ENCODE measurements at places on chromosomes 2 and 18. TPM values are rescaled to one million over a fixed set of nuclear protein-coding genes. Genes with fewer than 3 reads are reported as not detected.

DNA sequence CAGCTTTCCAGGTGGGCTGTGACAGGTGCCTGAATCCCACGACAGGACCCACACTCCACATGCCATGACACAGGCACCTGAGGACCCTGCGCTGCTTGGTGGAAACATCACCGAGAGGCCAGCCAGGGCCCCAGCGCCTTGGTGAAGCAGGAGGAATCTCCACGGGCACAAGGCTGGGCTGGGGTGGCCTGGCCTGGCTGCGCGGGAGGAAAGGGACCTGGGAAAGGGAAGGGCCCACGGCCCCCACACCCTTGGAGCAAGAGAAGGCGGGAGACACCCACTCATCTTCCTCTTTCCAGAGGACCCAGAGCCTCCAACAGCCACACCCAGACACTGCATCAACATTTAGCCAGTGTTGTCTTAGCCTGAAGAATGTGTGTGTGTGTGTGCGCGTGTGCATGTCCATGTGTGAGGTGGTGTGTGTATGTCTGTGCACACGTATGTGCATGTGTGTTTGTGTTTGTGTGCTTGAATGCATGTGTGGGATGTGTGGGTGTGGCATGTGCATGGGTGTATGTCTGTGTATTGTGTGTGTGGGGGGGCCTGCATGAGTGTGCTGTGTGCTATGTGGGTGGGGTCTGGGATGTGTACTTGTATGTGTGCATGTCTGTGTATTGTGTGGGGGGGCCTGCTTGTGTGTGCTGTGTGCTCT is 6.3 kb upstream of the OTOS start:
- no peak overlapping the region for H3K27ac ChIP-seq
- peaks cover 2% of the 10 kb centered on the region for H3K4me1 ChIP-seq
- H3K27me3 ChIP-seq, result no peaks in the 10 kb centered on the region

DNA sequence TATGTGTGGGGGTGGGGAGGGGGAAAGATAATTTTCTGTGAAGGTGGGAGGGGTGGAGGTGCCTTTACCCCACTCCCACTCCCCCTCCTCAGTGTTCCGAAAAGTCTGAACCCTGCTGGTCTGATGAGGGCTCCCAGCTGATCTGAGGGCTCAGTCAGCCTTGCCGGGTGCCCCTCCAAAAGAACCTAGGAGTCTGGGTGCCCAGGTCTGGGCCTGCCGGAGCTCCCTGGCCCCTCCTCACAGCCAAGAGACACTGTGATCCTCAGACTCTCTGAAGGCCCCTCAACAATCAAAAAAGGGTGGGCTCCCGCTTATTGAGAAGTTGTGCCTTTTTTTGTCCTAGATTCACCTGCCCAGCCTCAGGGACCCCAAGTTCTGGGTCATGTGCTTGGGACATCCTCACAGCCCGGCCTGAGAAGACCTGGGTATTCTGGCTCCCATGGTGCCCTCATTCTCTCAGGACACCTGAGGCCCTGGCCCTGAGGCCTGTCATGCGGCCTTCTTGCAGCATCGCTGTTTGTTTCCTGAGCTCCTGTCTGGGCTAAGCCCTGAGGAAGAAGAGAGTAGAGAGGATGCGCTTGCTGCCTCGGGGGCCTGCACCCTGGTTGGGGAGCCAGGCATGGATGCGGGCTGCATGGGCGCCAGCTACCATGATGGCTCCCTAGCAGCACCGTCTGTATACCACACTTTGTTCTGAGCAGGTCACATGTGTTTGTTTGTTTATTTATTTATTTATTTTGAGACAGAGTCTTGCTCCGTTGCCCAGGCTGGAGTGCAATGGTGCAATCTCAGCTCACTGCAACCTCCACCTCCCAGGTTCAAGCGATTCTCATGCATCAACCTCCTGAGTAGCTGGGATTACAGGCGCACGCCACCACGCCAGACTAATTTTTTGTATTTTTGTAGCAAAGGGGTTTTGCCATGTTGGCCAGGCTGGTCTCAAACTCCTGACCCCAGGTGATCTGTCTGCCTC is 44.0 kb downstream of the SDC1 start:
- no peaks in the 10 kb centered on the region for H3K27me3 ChIP-seq
- no peak overlapping the region for H3K4me3 ChIP-seq
- H3K36me3 ChIP-seq, result no peaks in the 10 kb centered on the region
- no peak overlapping the region for H3K27ac ChIP-seq

- H3K27ac ChIP-seq, result no peak overlapping the region
- peaks cover 8% of the 10 kb centered on the region for H3K36me3 ChIP-seq
- H3K4me1 ChIP-seq, result peaks cover 7% of the 10 kb centered on the region
- no peaks in the 10 kb centered on the region for H3K27me3 ChIP-seq
- H3K4me3 ChIP-seq, result no peak overlapping the region
- no peak for DNase-seq
These were observed 86.9 kb downstream of the FAM117B start for GRCh38 chr2:202721621-202722020.

The IL1R2 gene
- total RNA-seq, result not detected

- H3K27me3 ChIP-seq, result no peaks in the 10 kb centered on the region
- no peaks in the 10 kb centered on the region for H3K36me3 ChIP-seq
- H3K4me1 ChIP-seq, result peaks cover 5% of the 10 kb centered on the region
- H3K4me3 ChIP-seq, result no peak overlapping the region
- H3K27ac ChIP-seq, result no peak overlapping the region
These were observed 5.1 kb downstream of the PTPN4 start for GRCh38 chr2:119764832-119765231.

DNA sequence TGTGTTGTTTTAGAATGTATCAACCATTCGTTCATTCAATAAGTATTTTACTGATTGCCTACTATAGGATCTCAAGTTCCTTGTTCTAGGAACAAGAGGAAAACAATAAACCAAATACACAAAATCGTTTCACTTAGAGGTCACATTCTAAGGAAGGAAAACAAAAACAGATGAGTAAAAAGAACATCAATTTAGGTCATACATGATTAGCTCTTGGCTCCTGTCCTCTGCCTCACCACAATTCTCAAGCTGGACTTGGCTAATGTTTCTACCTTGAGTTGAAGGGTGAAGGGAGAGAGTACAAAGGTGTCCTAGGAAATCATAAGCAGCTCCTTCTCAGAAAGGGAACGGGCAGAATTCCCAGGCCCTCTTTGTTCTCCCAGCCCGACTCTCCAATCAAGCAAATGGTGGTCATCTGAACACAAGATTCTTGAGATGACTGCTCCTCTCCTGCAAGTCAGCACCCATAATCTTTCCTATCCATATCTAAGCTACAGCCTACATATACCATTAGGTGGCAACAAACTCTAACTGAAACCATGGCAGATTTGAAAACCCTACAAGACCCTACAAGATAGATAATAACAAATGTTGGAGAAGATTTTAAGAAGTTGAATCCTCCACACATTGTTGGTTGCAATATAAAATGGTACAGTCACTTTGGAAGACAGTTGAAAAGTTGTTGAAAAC is 76.0 kb downstream of the CBLN2 start:
- H3K27ac ChIP-seq, result no peak overlapping the region
- no peaks in the 10 kb centered on the region for H3K36me3 ChIP-seq
- H3K27me3 ChIP-seq, result no peaks in the 10 kb centered on the region
- DNase-seq, result no peak

DNA sequence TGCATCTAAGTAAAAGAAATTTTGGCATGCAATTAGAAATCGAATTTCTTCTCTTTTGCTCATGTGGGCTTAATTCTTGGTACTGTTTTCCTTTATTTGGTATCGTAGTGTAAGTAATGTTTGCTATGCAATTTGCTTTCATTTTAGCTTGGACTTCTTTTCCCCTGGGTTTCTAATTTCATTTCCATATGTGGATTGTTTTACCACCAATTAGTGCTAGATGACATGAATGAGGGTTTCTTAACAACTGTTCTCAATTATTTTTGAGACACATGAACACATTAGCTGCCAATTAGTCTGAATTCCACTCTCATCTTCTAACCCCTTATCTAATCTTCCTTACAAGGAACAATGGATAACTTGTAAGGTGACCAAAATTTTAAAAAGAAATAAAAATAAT is 1047.2 kb upstream of the PIK3C3 start:
- H3K36me3 ChIP-seq, result no peaks in the 10 kb centered on the region
- DNase-seq, result no peak
- H3K4me1 ChIP-seq, result no peaks in the 10 kb centered on the region
- H3K4me3 ChIP-seq, result no peak overlapping the region

DNA sequence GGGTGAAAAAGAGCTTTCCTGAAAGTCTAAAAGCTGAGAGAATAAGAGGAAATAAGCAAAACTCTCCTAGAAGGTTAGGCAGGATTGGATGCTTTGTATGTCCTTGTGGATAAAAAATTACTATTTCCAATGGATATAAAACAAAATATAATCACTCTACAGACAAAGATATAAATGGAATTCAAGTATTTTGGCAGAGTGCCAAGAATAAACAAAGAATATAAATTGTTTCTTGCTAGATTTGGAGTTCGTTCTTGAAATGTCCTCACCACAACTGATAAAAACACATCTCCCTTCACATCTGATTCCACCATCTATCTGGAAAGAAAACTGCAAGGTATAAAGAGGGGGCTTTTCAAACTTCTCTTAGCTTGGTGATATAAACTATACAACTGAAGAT is 13.3 kb downstream of the SULT1C3 start:
- no peaks in the 10 kb centered on the region for H3K4me1 ChIP-seq
- H3K27ac ChIP-seq, result no peak overlapping the region
- H3K4me3 ChIP-seq, result no peak overlapping the region
- H3K27me3 ChIP-seq, result no peaks in the 10 kb centered on the region

DNA sequence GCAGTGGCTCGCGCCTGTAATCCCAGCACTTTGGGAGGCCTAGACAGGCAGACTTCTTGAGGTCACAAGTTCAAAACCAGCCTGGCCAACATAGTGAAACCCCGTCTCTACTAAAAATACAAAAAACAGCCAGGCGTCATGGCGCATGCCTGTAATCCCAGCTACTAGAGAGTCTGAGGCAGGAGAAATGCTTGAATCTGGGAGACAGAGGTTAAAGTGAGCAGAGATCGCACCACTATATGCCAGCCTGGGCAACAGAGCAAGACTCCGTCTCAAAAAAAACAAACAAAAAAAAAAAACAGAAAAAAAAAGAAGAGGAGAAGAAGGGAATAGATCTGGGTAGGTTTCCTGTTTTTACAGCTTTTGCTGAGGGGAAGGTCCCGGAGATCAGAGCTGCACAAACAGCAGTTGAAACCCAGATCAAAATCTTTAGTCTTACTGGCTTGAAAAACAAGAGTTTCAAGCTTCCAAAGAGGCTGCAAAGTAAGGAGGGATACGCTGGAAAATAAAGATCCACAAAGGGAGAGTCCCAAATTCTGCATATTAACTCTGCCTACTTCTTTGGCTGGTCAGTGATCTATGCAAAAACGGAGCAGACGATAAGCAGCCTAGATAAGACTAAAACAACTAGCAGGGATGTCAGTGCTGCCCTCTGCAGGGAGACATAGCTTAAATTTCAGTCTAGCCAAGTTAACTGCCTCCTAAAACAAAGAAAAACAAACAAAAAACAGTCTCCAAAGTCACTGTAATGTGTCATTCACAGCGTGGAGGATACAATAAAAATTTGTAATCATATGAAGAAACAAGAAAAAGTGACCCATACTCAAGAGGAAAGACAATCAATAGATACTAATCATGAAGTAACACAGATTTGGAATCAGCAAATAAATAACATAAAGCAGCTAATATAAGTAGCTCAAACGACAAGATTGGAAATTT is 74.1 kb downstream of the TLK1 start:
- no peaks in the 10 kb centered on the region for H3K27me3 ChIP-seq
- no peak for DNase-seq
- no peak overlapping the region for H3K4me3 ChIP-seq
- H3K36me3 ChIP-seq, result peaks cover under 1% of the 10 kb centered on the region
- H3K27ac ChIP-seq, result no peak overlapping the region

The CDC42EP3 gene
- 73.9 TPM for total RNA-seq

DNA sequence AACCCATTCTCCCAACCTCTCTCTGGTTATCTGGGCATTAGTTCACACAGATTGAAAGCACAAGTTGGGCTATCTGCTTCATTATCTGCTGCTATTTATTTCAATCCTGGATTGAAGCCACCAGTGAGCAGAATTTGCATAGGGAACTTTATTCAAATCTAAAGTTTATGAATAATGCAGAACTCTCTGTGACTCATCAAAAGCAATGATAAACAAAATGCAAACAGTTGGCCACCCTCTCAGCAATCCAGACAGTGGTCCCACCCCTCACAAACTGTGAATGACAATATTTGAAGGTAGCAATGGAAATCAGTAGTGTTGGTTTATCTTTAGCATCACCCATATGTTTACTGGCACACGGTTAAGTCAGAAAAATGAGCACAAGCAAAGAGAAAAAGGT is 106.8 kb upstream of the TMEM178A start:
- no peak overlapping the region for H3K4me3 ChIP-seq
- H3K27me3 ChIP-seq, result no peaks in the 10 kb centered on the region
- H3K4me1 ChIP-seq, result no peaks in the 10 kb centered on the region
- H3K27ac ChIP-seq, result no peak overlapping the region
- DNase-seq, result no peak
- H3K36me3 ChIP-seq, result no peaks in the 10 kb centered on the region

DNA sequence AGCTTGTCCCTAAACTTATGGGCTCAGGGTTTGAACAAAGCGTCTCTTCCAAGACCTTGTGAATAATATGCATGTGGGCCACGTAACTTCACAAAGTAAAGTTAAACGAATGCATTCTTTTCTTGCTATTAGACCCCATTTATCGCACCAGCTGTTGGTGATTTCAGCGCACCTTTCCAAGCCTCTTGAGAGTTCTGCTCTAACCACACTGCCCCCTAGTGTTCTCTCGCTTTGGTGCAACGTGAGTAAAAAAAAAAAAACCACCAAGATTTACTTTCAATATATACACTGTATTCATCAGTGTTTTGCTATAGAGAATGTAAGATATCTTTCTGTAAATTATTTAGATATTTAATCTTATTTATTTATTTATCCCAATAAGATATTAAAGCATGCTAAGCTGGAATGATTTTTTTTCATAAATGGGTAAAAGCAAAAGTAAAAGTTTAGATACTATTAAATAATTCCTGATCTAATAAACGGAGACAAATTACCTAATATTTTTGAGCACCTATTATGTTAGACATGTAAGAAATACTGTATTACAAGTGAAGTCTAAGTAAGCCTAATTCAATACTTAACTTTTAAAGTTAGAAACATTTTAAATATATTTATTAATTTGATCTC is 459.5 kb downstream of the DLGAP1 start:
- no peaks in the 10 kb centered on the region for H3K27me3 ChIP-seq
- H3K27ac ChIP-seq, result no peak overlapping the region
- H3K4me1 ChIP-seq, result no peaks in the 10 kb centered on the region

The ARHGEF33 gene
- not detected for total RNA-seq

DNA sequence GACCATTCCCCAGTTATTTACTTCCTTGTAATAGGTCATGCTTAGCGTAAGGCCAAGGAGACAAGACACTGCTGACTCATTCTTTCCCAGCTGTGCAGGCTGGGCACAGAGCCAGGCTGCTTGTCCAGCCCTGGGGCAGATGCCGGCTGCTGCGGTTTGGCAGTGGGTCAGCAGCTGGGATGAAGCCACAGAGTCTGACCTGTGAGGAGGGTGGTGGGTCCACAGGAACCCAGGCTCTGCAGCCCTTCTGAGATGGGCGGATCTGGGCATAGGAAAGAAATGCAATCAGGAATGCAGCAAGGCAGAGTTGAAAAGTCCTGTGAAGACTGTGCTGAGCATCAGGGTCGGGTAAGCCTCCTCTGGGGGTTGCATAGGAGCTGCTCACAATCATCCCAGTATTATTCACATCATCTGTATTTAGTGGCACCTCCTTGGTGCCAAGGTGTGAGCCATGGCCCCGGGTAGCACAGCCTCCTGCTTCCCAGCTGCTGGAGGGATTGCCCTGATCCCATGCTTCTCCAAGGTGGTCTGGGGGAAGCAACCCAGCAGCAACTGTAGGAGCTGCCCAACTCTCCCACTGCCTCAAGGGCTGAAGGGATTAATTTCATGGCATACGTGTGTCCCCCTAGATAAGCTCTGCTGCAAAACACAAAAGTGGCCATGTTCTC is 139.0 kb downstream of the DDX1 start:
- no peak overlapping the region for H3K27ac ChIP-seq
- no peak for DNase-seq
- no peak overlapping the region for H3K4me3 ChIP-seq

The PTCD3 gene
- total RNA-seq, result 115 TPM

Data from natural killer cell (primary cell).